ENCODE measurements at places on chromosomes 2 and 18.

DNA sequence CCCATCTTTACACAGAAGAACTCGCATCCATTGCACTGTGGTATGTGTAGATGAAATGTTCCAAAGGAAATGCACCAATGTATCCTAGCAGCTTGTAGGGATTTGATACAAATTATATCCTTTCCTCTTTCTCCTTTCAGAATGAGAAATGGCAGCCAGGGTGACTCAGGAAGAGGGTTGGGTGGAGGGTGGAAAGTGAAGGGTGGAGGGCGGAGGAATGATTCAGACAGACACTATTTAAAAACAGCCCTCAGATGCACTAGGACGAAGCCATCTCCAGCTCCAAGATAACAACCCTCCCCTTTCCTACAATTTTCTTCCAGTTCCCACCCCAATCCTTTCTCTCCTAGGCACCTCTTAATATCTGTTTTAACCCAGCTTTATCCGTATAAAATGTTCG lies 96.2 kb upstream of the STK39 start:
- no peak for ATAC-seq

DNA sequence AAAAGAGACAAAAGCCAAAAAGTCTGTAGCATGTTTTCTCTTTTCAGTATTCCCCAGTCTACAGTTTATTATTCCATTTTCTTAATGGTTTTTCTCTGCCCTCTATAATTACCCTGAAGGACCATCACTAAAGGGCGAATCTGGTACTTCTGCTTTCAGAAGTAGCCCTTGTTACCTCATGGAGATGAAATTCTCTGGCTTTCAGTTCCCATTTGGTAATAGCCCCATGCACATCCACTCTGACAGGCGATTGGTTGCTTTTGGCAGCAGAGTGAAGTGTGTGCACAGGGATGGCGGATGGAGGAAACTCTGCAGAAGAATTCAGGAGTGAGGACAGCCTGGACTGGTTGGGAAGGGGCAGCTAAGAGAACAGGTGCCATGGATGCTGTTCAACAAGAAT lies 66.3 kb upstream of the NABP1 start:
- ATAC-seq = no peak

- no peak for ATAC-seq
Measured at GRCh38 chr2:119483395-119483753, 40.9 kb downstream of the SCTR start.

DNA sequence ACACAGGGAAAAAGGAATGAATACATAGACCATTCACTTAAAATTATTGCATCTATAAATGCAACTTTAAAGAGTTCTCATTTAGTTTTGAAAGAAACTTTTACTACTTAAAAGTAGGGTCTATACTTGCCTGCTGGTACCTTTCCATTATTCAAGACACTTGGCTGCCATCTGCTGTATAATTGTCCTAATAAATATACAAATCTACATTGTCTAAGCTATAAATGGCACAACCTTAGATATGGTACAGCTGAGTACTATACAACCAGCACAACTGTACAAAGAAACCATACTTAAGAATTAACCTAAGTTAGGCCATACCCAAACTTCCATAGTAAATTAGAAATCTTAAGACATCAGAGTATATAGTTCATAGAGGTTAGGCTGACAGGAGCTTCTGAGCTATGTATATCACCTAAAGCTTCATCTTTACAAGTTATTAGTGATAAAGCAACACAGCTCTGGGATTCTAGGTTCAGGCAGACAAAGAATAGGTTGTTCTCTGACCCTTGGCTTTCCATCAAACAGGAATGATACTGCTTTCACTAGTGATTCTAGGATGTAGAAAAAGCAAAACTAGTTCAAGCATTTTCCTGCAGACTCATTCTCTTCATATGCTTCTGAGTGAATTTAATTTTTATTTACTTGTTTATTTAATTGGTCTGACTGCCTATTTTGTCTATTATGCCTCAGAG lies 22.1 kb downstream of the EXOC6B start:
- no peak for ATAC-seq

GRCh38 chr2:26576565-26577441 lies 64.4 kb downstream of the CIB4 start:
- no peak for ATAC-seq

DNA sequence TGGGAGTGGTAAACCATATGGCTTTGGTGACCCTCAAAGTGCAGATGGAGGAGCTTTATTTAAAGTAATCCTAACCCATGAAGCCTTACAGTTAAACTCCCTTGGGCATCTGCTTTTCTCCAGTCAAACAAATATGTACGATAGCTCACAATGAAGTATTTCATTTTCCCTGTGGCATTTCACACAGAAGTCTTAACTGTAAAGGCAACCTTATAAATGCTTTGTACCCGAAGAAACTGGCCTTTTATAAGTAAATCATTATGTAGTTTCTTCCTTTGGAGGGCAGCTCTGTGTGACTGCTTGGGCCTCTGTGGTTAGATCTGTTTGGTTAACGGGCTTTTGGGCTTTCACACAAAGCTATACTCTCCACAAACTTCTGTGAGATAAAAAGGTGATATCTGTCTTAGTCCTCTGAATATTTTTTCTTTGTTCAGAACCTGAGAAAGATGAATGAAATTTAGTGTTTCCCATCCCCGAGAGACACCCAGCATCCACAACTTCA lies 46.6 kb downstream of the SCN1A start:
- no peak for ATAC-seq

DNA sequence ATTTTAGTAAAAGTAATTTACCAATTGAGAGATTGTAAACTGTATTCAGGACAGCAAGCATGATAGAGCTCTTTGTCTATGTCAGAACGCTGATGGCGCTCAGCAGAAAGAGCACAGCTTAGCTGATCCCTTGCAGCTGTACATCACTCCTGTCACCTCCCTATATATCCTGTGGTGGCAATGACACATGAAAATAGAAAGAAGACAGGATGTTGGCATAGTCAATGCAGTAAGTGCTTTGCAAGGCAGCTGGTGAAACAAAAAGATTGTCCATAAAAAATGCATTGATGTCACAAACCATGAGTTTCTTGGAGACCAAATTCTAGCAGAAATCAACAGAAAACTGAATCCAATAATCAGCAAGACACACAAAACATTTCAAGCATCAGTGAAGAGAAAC lies 221.5 kb downstream of the RIT2 start:
- ATAC-seq = no peak

- ATAC-seq = no peak
Measured at GRCh38 chr2:29336341-29337241, 221.4 kb downstream of the CLIP4 start.

DNA sequence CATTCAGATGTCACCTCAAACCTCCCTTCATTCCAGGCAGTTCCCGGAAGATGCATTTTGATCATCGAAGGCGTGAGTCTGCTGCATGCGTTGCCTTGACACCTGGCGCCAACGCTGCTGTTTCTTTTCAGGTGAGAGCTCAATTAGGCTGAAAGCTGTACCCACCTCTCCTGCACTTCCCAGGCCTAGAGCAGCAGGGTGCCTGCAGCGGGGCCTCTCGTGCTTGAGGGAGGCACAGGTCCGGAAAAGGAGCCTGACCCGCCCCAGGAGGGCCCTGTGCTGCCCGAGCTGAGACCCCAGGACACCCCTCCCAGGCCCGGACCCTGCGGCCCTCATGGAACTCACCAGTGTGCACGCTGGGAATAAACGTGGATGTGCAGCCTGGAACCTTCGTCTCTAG lies 31.4 kb upstream of the KCNG2 start:
- no peak for ATAC-seq

- no peak for ATAC-seq
Measured at GRCh38 chr2:207257251-207258250, 91.8 kb upstream of the KLF7 start.

GRCh38 chr2:3398857-3399256 lies 19.4 kb downstream of the TRAPPC12 start:
- ATAC-seq = no peak

GRCh38 chr2:144434425-144435222 lies 85.3 kb downstream of the ZEB2 start:
- ATAC-seq = no peak

GRCh38 chr18:46332921-46333341 lies 228.7 kb downstream of the HAUS1 start:
- no peak for ATAC-seq

- ATAC-seq = no peak
Measured at GRCh38 chr2:191927991-191928390, 81.1 kb upstream of the CAVIN2 start.

- no peak for ATAC-seq
Measured at GRCh38 chr2:200742426-200742825, 69.3 kb upstream of the BZW1 start.

- no peak for ATAC-seq
Measured at GRCh38 chr18:45771587-45772480, 47.9 kb downstream of the SLC14A1 start.

DNA sequence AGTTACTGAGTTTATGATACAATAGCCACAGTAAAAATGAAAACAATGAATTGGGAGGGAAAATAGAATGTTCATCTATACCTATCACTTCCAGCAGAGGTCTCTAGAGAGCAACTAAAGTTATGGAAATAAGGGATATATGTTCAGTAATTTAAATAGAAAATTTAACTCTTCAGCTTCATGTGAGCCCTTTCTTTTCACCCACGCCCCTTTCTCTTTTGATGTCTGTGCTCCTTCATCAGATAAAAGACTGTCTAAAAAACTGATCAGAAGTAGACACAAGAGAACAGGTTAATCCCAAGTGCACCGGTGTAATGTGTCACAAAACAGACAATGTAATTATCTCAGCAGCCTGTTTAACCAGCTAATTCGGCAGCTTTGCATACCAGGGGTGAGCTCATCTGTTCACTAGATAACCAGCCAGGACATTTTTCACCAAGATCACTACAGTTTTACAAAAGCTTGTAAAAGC lies 238.5 kb upstream of the ERBB4 start:
- no peak for ATAC-seq

DNA sequence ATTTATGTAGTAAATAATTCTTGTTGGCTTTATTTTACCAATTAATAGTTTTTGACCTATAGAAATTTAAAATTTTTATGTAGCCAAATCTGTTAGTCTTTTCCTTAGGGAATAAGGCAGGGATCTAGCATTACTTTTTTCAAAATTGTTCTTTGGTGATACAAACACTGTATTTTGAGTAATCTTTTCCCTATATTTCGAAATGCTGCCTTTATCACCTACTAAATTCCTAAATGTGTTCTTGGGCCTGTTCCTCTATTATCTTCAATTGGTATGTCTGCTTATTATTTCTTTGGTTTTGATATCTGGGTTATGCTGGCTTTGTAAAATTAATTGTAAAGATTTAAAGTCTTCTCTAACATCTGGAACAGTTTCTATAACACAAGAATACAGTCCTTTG lies 87.5 kb downstream of the DYSF start:
- ATAC-seq = no peak

DNA sequence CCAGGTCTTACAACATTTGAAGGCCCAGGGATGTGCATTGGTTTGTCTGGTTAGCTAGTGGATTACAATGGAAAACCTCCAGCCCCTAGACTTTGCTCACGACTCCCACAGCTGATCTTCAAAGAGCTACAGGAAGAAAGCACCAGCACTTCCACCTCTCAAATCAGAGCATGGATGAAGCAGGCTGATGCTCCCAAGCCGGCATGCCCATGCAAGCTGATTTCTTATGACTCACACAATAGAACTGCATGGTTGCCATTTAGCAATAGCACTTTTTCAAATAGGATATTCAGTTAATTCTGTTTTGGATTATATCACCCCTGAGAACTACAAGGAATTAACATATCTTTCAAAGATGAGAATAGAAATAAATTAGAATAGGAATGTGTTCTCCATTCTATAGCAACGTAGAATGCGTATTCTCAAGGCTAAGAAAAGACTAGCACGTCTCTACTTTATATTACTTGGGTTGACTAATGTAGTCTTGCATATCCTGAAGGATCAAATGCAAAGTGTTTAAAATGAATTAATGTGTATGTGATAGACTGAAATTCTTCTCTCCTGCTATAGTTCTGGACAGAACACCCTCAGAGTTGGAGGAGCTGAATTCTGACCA lies 292.4 kb downstream of the TRIB2 start:
- ATAC-seq = no peak

DNA sequence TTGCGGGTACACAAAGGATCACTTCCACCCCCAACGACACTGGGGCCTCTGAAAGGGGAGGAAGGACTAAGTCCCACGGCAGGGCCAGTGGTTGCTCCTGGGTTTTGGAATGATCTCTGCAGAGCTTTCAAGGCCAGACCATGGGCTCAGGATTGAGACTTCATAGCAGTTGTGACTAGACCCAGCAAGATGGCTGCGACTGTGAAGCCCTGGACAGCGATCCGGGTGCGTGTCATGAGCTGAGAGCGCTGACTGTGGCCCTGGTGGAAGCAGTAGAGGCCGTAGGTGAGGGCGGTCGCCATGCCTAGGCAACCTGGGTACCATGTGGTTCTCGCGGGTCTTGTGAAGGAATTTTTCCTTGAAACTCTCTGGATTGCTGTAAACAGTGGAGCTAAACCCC lies 27.3 kb downstream of the NCL start:
- ATAC-seq = no peak

GRCh38 chr2:182230561-182230960 lies 196.3 kb downstream of the PDE1A start:
- no peak for ATAC-seq

DNA sequence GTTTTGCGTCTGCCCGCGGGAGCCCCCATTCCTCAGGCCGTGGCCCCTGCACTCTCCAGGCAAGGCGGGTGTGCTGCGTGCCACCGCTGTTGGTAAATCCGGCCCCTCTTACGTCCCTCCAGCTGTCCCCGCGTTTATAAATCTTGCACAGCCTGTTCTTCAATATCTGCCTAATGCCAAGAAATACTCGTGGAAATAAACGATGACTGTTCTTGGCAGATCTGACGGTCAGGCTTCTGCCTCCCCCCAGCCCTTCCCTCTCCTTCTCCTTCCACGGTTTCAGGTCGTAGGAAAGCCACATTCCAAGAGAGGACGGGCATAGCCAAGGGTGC lies 20.5 kb downstream of the ODC1 start:
- no peak for ATAC-seq

DNA sequence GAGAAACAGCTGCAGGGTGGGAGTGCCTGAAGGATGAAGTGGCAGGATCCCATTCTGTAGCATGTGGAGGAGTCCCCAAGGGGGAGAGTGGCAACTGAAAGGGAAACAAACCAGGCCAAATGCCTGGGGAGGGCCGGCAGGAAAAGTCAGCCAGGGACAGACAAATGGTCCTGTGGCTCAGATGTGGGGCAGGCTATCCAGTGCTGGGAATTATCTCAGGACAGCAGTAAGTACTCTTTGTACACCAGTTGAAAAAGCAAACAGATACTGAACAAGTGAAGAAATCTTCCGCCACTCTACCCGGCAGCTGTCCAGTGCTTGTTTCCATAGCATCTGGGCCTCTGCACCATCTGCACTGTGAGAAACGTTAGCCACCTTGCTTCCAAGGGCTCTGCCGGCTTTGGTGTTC lies 408.9 kb downstream of the LRATD1 start:
- no peak for ATAC-seq

- ATAC-seq = peak; percentile 74
Measured at GRCh38 chr2:191230174-191230573, 15.0 kb upstream of the MYO1B start.

- ATAC-seq = no peak
Measured at GRCh38 chr2:9001229-9001628, 2.3 kb downstream of the MBOAT2 start.

DNA sequence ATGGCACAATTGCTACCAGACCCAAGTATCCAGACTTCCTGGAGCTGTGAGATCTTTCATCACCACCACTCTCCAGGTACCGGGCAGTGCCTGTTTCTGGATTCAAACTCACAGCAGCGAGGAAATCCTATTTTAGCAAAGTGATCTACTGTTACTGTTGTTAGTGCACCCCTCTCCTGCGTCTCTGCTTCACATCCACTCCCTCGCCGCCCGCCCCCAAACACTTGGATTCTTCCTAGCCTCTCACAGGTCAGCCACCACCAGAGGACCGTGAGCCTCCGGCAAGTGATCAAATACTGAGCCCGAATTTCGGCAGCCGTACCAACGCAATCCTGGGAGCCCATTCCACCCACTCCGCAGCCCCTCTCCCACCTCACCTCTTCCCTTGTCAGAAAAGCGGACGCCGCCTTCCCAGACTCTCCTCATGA lies 519 bp downstream of the METTL4 start:
- ATAC-seq = peak; percentile 61
